Thyroid gland (tissue), 4 donors: ENCODE measurements at places on chromosomes 5 and 9. TPM values are rescaled to one million over a fixed set of nuclear protein-coding genes. Genes with fewer than 3 reads are reported as not detected.

DNA sequence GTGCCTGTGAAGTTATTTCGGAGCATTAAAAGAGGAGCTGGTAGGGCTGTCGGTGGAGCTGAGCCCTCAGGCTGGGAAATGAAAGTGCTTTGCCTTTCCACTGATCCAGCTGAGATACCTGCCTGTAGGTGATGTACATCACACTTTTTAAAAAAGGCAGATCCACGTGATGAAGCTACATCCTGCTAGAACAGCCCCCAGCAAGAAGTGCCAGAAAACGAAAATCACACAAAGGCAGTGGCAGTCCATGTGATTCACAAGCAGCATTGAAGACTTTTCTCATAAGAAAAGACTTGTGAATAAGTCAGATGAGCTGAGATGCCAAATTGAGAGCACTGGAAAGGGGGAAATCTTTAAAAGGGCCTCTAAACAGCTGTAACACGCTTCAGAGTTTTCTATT lies 765.1 kb downstream of the PTPRD start:
- no peak for DNase-seq

Gene SV2C
- total RNA-seq = not detected

Gene AK6
- total RNA-seq = 27.3 TPM

Gene NUTM2G
- total RNA-seq = not detected

DNA sequence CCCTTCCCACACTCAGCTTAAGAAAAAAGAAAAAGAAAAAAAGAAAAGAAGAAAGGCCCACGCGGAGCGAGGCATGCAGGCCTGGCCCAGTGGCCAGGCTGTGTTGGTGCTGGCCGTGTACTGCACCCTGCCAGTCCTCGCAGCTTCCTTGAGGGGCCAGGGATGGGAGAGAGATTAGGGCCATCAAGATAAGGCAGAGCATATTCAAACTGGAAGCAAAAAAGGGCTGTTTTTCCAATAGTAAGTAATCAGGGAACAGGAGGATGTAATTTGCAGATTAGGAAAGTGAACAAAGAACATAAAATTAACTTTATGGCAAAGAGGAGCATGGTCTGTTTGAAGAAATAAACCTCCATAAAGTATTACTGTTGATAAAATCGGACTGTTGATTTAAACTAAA lies 319.6 kb upstream of the CLINT1 start:
- no peak for DNase-seq

Gene PHF24
- 0.67 TPM for total RNA-seq

Gene TRIM7
- 14.2 TPM for total RNA-seq

DNA sequence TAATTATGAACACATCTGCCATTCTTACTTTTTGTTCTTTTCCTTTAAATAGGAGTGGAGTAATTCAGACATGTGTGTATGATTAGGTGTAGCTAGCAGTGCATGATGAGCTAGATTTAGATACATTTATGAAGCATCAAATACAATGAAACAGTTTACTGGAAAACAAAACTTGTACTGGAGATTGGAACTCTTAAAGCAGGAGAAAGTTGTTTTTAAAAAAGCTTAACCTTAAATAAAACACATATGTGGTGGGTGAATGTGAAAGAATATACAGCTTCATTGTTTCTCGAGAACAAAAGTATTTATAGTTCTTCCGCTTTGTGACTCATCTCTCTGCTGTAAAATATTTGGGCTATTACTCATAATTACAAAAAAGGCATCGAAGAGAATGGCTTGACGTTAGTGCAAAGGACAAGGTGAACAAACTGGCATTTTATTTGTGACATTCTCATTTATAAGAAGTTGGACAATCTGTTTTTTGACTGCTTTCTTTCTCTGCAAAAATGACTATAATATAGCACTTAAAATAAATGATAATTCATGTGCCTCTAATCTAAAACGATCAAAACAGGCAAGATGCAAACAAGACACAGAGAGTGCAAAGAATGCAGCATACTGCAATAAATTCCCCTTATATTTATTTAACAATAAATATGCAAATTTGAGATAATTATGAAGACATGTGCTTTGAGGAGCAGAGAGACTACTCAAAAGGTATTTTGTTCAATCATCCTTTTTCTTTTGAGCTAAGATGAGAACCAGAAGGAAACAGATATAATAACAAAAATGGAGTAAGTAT lies 478.8 kb downstream of the CETN3 start:
- no peak for DNase-seq

- DNase-seq = no peak
Measured at GRCh38 chr5:76690704-76691466, 25.0 kb upstream of the F2R start.

DNA sequence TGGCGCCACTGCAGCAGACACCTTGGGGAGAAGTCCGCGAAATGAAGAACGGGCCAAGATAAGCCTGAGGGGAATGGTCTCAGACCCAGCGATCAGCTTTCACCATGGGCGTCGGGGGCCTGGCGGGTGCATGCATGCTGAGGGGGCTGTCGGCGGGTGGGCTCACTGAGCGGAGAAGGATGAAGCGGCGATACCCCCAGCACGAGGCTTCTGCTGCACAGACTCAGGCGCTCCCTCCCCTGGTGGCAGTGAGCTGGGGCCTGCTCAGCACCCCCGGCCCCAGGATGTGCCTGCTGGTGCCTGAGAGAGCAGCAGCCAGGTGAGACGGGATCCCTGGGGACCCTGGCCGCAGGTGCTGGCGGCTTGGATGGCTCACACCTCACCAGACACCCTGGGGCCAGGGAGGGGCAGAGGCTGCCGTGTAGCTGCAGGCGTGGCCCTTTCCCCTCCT lies 31.2 kb downstream of the CEP72 start:
- no peak for DNase-seq

DNA sequence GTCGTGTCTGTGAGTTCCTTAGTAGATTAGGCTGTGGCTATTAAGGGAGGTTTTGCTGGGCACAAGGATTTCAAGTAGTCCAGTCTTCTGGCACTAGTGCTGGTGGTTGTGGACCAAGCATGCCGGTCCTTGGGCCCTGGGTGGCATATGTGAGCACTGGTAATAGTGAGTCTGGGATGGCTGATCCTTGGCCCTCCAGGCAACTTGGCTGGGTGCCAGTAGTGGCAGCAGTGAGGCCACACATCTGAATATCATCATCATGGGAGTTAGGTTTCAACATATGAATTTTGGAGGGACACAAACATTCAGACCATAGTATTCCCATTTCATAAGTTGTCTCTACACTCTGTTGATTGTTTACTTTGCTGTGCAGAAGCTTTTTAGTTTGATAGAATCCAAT lies 25.3 kb upstream of the APBA1 start:
- no peak for DNase-seq

- no peak for DNase-seq
Measured at GRCh38 chr5:81147011-81147885, 85.9 kb upstream of the CKMT2 start.

DNA sequence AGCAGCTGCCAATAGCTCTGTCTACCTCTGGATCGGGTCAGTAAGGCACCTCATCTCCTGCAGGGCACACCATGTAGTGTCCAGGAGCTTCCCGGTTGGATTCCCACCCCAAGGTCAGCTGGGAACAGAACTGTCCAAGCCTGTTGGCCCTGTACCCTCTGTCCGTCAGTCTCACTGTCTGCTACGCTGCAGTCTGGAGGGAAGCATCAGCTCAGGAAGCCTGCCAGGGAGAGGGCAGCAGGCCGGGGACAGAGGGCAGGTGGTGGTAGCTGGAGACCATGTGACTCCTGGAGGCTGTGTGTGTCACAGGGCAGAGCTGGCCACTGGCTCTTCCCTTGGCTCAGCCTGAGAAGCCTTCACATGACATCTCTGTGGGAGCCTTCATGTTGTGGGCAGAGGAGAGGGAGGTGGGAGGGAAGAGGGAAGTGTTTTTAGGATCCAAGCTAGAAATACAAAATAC lies 134.5 kb downstream of the SEC61B start:
- DNase-seq = no peak

- no peak for DNase-seq
Measured at GRCh38 chr5:82045554-82046275, 73.9 kb downstream of the ATG10 start.

- DNase-seq = no peak
Measured at GRCh38 chr9:117682955-117683710, 21.1 kb upstream of the TLR4 start.

GRCh38 chr5:148991566-148991965 lies 71.3 kb downstream of the SH3TC2 start:
- no peak for DNase-seq

- DNase-seq = peak; percentile 42
Measured at GRCh38 chr9:26326563-26326962, 566.0 kb downstream of the CAAP1 start.

Gene GPR151
- not detected for total RNA-seq

Gene SLC25A2
- not detected for total RNA-seq

DNA sequence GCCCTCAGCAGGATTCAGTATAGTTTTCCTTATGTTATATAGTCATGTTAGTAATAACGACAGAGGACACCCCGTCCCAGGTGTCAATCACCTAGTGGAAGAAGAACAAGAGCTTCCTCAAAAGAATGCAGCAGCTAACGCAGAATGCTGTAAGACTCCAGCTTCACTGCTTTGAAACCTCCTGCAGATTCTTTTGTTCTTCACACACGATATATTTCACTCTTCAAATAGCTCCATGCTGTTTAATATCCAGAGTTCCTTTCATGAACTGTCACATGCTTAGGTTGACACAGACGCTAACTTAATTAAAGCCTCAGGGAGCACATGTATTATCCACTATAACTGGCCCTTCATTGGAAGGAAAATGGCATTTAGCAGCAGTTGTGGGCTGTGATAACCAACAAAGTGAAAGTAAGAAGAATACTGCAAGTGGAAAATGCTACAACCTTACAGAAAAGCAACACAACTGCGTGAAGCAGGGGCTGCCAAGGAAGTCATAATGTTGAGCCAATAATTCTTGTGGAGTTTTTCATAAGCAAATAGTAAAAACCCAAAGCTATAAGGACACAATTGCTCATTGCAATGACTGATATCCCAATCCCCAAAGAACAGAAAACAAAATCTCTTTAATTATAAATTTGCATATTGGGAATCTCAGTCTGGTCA lies 387.5 kb downstream of the PLK2 start:
- no peak for DNase-seq

DNA sequence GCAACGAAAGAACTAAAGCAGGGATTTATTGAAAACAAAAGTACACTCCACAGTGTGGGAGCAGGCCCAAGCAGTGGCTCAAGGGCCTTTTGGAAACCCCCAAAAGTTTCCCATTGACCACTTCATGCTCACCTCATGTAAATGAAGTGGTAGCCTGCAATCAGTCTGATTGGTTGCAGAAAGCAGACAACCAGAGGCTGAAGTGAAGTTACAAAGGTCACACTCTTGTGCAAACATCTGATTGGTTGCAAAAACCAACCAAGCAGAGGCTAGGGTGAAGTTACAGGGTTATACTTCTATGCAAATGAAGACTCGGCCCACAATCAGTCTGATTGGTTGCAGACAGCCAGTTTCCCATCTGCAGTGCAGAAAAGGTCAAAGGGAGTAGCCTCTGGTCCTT lies 258.0 kb downstream of the YTHDC2 start:
- no peak for DNase-seq

GRCh38 chr9:3986060-3986459 lies 313.8 kb downstream of the GLIS3 start:
- no peak for DNase-seq

GRCh38 chr9:5764130-5764868 lies 68.6 kb downstream of the ERMP1 start:
- DNase-seq = no peak

DNA sequence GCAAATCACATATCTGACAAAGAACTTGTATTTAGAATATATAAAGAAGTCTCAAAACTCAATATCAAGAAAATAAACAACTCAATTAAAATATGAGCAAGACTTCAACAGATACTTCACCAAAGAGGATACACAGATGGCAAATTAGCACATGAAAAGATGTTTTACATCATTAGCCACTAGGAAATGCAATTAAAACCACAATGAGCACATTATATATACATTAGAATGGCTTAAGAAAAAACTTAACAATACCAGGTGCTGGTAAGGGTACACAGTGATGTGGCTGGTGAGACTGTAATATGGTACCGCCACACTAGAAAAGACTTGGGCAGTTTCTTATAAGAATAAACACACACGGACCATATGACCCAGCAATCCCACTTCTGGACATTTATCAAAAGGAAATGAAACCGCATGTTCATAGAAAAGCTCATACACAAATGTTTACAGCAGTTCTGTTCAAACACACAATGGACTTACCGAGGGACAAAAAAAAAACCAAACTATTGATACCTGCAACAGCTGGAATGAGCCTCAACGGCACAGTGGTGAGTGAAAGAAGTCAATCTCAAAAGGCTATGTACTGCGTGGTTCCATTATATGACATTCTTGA lies 27.6 kb downstream of the SEMA4D start:
- no peak for DNase-seq

Gene NDOR1
- 9.0 TPM for total RNA-seq

DNA sequence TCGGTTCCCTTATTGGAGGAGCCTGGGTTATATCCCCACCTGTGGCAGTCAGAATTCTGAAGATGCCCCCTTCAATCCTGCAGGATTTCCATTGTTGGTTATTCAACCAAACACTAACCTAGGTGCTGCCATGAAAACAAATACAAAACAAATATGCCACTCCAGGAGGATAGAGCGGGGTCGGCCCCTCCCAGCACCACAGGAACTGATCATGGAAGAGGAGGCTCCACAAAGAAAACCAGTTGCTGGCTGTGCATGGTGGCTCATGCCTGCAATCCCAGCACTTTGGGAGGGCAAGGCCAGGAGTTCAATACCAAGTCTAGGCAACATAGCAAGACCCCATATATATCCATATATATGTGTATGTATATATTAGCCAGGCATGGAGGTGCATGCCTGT lies 13.2 kb upstream of the ADGRD2 start:
- no peak for DNase-seq

DNA sequence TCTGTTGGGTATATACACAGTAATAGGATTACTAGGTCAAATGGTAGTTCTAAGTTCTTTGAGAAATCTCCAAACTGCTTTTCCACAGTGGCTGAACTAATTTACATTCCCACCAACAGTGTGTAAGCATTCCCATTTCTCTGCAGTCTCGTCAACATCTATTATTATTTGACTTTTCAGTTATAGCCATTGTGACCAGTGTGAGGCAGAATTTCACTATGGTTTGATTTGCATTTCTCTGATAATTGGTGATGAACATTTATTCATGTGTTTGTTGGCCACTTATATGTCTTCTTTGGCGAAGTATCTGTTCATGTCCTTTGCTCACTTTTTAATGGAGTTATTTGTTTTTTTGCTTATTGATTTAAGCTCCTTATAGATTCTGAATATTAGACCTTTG lies 596.2 kb upstream of the DAB2 start:
- no peak for DNase-seq

Gene STKLD1
- total RNA-seq = 2.2 TPM

DNA sequence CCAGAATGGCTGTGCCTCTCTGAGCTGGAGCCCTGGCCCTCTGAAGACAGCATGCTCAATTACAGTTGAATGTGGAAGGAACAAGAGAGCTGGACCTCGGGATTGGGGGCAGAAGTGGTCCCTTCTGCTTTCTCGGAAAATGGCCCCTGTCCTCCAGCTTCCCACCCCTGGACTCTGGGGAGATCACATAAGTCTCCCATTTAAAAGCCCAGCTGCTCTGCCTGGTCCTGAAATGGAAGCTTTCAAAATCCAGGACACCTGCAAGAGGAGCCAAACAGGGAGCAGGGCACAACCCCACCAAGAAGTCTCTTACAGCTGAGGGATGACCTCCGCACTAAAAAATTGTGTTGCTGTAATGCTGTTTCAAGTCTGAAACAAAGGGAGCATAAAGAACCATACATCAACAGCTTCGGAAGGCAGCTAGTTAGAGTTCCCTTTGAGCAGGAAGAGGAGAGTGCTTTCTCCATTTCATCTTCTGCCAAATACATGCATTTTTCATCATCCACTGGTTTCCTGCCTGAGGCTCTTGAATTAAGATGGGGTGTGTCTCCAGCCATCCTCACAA lies 48.2 kb downstream of the TGFBI start:
- DNase-seq = no peak

GRCh38 chr9:127451858-127452656 lies 747 bp downstream of the LRSAM1 start:
- peak; percentile 64 for DNase-seq
